ENCODE measurements at places on chromosomes 12 and 14.

DNA sequence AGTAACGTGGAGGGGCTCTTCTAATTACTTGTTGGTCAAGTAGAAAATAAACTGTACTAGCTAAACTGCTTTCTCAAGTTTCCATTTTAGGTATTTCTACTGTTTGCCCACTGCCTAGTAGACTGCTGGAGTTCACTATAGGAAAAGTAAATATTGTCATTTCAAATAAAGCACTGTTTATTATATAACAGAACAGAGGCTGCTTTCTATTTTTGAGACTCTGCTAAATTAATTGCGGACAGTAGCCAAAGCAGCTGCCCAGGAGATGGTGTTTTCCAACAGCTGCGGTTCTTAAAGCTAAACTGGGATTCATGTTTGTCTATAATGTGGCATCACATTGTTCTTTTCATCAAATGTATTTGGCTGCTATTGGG is 15.9 kb upstream of the SIX1 start:
- ATAC-seq = no peak

DNA sequence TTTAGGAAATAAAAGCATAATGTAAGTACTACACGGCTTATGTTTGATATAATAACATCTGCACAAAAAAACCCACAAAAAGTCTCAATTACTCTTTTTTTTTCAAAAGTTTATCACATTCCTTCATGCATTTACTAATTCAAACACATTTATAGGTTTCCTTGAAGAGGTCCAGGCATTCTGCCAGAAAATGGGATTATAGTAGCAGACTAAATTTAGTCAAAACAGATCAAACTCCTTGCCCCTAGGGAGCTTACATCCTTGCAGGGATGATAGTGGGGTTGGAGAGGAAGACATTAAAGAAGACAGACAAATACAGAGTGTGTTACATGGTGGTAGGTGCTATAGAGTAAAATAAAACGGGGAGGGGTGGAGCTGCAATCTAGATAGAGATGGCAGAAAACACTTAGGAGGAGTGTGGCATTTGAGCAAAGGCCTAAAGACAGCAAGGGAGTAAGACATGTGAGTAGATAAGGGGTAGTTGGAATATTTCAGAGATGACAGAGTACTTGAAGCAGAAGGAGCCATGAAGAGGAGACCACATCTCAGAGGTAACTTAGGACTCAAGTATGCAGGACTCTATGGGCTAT is 266.9 kb downstream of the PPFIA2 start:
- no peak for ATAC-seq

DNA sequence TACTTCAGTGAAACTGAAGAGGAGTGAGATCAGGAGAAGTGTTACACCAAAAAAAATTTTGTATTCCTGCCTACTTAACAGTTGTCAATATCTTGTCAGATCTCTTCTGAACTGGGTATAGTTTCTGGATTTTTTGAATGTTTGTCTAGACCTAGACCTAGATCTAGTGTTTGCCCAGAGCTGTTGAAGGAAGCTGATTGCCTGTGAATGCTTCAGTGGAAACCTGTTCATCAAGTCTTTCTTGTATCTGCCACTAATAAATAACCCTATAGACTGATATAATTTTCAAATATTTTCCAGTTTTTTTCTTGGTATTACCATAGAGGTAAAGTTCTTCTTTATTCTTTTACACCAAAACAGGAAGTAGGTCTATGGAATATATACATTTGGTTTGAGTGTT is 781.5 kb upstream of the FBXO33 start:
- ATAC-seq = no peak

- ATAC-seq = peak; percentile 69
These were observed 57.9 kb upstream of the SLC38A2 start for GRCh38 chr12:46430340-46430948.

DNA sequence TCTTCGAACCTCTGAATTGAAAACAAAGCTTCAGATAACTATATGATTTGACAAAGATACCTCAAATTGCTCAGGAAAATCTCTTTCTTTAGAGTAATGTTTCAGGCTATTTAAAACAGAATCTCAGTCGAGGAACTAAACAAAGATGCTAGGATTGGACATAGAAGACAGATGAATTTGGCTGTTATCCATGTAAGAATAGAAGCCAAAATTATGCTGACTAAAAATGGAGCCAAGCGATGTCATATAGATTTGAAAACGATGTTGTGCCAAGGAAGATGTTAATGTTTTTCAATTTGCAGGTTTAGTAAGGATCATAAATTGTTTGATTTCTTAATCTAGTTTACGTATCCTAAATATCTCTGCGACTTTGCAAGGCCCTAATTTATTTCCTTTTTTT is 295.9 kb downstream of the FOXG1 start:
- no peak for ATAC-seq

GRCh38 chr12:99619389-99620158 is 28.0 kb upstream of the GARIN6 start:
- no peak for ATAC-seq

DNA sequence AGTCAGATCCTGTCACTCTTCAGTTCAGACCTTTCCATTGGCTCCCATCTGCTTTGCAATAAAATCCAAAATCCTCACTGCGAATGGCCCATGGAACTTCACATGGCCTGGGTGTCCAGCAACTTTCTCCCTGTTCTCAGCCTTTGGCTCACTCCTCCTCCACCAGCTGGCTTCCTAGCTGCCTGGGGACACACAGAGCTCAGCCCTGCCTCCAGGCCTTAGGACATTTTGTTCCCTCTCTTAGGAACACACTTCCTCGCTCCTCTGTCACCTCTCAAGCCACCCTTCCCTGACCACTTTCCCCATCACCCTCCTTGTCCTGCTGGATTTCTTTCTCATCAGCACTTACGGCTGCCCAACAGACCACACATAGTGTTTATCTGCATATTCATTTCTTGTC is 419.6 kb downstream of the MED13L start:
- no peak for ATAC-seq

GRCh38 chr14:52018252-52018651 is 28.9 kb downstream of the RTRAF start:
- no peak for ATAC-seq

- ATAC-seq = no peak
These were observed 158.3 kb downstream of the ADGRD1 start for GRCh38 chr12:131112021-131112420.

DNA sequence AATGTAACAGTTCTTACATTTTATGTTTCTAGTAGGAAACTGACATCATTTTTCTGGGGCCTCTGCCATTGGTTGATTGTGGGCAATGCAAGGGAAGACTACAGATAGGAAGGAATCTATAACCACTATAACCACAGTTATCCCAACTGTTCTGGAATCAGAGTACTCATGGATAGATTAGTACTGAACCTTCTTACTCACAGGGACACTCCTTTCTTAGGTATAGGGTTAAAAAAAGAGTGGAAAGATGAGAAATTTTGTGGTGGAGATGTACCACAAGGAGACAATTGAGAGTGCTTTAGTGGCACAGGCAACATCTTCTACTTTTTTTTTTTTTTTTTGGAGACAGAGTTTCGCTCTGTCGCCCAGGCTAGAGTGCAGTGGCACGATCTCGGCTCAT is 21.0 kb downstream of the TMEM116 start:
- no peak for ATAC-seq

DNA sequence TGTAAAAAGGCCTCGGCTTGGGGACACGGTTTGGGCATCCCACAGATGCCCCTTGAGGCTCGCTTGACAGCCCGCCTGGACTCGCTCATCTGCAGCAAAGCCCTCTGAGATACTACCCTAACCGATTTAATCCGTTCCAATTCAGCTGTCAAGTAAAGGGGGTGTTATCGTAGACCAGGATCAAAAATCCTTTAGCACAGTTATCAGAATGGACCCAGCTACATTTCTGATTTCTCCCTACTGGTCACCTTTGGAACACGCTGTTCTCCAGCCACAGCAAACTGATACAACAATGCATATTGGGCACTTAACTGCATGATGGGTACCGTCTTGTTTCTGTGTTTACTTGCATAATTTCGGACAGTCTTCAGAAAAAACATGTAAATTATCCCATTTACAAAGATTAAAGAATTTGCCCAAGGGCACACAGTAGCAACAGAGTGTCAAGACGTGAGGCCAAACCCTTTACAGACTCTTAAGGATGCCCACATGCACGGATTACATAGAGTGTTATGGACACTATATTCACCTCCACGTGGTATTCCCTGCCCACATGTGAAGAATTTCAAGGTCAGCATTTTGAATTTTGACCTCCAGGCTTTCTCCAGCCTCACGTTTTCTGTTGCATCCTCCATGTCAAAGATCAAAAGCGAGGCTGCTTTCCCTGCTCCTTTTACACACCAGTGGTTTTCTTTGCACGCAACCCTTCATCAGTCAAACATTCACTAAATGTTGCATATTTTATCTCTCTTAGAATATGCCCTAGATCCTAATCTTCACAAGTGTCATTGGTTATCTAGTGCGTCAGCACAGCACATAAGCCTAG is 3.2 kb upstream of the DUSP6 start:
- ATAC-seq = no peak

- no peak for ATAC-seq
These were observed 111.2 kb downstream of the CAPZA3 start for GRCh38 chr12:18849080-18849479.

- ATAC-seq = no peak
These were observed 11.4 kb downstream of the PYGL start for GRCh38 chr14:50932592-50933495.

GRCh38 chr12:639566-639965 is 23.7 kb downstream of the NINJ2 start:
- no peak for ATAC-seq

GRCh38 chr12:50024805-50025186 is 498 bp downstream of the RACGAP1 start:
- ATAC-seq = peak; percentile 7

DNA sequence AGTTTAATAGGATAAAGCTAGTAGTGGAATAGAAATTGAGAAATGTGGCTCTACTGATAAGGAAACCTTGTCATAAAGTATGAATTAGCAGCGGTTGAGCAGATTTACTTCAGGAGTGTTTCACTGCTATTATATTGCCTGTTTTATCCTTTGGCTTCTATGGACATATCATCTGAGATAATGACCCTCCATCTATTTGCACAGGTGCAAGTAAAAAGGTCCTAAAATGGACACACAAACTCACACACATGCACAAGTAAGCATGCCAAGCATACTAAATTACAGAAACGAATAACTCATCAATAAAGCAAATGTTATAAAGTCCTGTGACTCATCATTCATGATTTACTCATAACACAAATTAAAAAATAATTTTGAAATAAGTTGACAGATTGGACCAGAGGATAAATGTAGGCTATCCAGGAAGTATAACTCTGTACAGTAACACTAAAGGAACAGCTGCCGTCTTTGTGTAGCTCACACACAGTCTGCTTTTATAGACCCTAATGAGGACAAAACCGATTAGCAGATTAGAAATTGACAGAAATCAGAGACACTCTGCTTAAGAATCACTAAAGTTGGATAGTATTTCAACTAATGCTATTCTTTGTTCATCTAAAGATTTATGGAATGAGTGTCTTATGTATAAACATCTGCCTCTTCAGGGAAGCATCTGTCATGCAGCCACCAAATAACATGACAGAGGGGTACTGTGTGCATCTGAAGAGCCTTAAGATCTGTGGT is 73.9 kb downstream of the SYT1 start:
- ATAC-seq = no peak

GRCh38 chr12:92574051-92574783 is 128.6 kb upstream of the PLEKHG7 start:
- no peak for ATAC-seq

GRCh38 chr14:37091651-37092050 is 80.8 kb downstream of the SLC25A21 start:
- ATAC-seq = no peak

DNA sequence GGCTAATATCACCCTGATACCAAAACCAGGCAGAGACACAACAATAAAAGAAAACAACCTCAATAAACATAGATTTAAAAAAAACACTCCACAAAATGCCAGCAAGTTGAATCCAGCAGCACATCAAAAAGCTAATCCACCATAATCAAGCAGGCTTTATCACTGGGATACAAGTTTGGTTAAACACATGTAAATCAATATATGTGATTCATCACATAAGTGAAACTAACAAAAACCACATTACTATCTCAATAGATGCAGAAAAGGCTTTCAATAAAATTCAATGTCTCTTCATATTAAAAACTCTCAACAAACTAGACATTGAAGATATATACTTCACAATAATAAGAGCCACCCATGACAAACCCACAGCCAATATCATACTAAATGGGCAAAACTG is 17.0 kb upstream of the TAS2R14 start:
- ATAC-seq = no peak

DNA sequence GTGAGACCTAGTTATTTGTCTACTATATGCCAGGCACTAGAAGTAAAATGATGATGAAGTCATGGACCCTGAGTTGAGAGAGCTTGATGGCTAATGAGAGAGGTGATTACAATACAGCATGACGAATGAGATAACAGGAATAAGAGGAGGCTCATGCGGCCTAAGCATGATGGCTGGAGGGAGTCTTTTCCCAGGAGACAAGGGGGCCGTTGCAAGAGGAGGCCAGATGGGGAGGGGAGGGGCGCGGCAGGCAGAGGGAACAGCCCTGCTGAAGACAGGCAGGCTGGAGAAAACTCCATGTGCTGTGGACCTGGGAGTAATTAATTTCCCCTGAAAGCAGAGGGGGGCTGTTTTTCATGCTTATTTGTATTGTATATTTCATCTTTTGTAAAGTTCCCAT is 144.7 kb upstream of the RFLNA start:
- ATAC-seq = no peak

- no peak for ATAC-seq
These were observed 317.6 kb downstream of the DPF3 start for GRCh38 chr14:72576258-72576657.

DNA sequence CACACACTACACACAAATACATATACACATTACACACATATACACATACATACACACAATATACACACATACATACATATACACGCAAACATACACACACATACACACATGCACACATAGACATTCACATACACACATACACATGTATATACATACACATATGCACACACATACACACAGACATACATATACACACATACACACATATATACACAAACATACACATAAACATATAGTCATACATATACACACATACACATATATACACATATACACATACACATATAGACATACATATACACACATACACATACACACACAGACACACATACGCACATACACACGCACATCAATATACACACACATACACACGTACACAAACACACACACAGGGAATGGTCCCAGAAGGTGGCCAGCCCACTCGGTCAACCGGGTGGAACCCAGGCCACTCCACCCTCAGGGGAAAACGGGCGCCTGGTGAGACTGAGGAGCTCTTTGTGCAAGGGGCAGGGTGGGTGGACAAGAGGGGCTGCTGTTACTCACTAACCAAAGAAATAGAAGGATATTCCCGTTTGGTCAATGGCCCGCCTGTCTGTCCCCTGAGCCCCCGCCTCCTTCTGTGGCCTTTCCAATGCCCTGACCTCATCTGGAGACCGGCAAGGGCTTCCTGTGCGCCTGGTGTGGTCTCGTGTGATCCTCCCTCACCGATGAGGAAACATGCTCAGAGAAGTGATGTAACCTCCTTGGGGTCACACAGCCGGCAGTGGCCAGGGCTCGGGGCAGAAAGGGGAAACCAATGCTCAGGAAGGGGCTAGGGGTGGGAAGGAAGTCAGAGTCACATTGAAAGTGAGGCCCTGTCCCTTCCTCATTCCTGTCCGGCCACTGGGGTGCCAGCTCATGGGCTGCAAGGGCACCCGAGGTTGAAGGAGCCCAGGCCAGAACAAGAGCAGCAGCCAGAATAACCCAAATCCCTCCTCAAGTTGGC is 5.3 kb downstream of the TRPV4 start:
- ATAC-seq = peak; percentile 80

GRCh38 chr14:34181338-34181737 is 230.5 kb upstream of the EGLN3 start:
- ATAC-seq = no peak

- no peak for ATAC-seq
These were observed 9.3 kb downstream of the NFKBIA start for GRCh38 chr14:35395283-35395682.
